ENCODE measurements at places on chromosomes 3 and 15.

GRCh38 chr15:66076591-66077319 lies 176.8 kb downstream of the MEGF11 start:
- H3K4me3 ChIP-seq, result no peak overlapping the region
- no peaks in the 10 kb centered on the region for H3K36me3 ChIP-seq
- no peak overlapping the region for H3K27ac ChIP-seq
- DNase-seq, result no peak
- H3K4me1 ChIP-seq, result no peaks in the 10 kb centered on the region

GRCh38 chr3:188567478-188568195 lies 413.7 kb downstream of the LPP start:
- no peak for DNase-seq
- no peak overlapping the region for H3K4me3 ChIP-seq
- peaks cover 14% of the 10 kb centered on the region for H3K4me1 ChIP-seq
- no peak overlapping the region for H3K27ac ChIP-seq

DNA sequence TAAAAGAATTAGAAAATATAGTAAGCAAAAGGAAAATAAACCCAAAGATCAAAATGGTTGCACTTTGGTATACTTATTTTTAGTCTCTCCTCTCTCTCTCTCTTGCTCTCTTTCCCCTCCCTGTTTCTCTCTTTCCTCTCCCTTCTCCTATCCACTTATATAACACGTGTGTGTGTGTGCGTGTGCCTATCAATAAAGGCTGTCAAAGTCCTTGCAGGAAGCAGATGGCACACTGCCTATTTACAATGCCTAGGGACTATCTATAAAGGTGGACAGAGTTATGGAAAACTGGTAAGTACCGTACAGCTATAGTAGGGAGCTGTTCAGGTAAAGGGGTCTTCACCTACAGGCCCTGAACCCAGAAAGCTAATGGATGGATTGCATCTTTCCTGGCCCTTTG lies 161.6 kb downstream of the SQOR start:
- peaks cover 7% of the 10 kb centered on the region for H3K4me1 ChIP-seq
- no peak overlapping the region for H3K27ac ChIP-seq
- H3K27me3 ChIP-seq, result no peaks in the 10 kb centered on the region
- H3K4me3 ChIP-seq, result no peak overlapping the region

- no peak overlapping the region for H3K4me3 ChIP-seq
- DNase-seq, result no peak
- peaks cover 26% of the 10 kb centered on the region for H3K4me1 ChIP-seq
Observed at GRCh38 chr15:74723754-74724334, 1.5 kb downstream of the CYP1A1 start.

GRCh38 chr3:53103397-53104296 lies 26.6 kb downstream of the RFT1 start:
- no peaks in the 10 kb centered on the region for H3K27me3 ChIP-seq
- no peak overlapping the region for H3K27ac ChIP-seq
- no peak for DNase-seq
- H3K4me1 ChIP-seq, result no peaks in the 10 kb centered on the region

Measured in right lobe of liver (tissue), 6 donors.